ENCODE measurements at places on chromosomes 6 and 20. TPM values are rescaled to one million over a fixed set of nuclear protein-coding genes. Genes with fewer than 3 reads are reported as not detected.

The SLC22A16 gene
- not detected for total RNA-seq

The AARS2 gene
- 10.2 TPM for total RNA-seq

The VGLL2 gene
- total RNA-seq = not detected

GRCh38 chr6:25239498-25239897, 39.7 kb upstream of the CARMIL1 start:
- DNase-seq = no peak
- H3K27me3 ChIP-seq = no peaks in the 10 kb centered on the region
- H3K4me1 ChIP-seq = no peaks in the 10 kb centered on the region
- no peak overlapping the region for H3K4me3 ChIP-seq
- no peaks in the 10 kb centered on the region for H3K36me3 ChIP-seq
- no peak overlapping the region for H3K27ac ChIP-seq

- no peak for DNase-seq
- no peak overlapping the region for H3K4me3 ChIP-seq
- no peak overlapping the region for H3K27ac ChIP-seq
- no peaks in the 10 kb centered on the region for H3K4me1 ChIP-seq
Measured at GRCh38 chr6:47352194-47352920, 42.7 kb upstream of the TNFRSF21 start.

DNA sequence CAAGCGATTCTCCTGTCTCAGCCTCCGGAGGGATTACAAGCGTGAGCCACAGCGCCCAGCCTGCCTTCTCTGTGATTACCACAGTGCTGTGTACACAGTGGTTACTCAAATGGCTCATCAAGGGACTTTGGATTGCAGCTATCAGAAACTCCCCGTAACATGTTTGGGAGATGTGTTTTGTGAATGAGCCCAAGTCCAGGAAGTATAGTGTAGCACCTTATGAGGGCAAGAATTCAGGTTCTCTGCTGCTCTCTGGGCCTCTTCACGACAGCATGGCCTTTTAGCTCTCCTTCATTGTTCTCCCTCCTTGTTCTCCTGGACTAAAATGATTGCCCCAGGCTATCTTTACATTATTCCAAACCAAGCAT, 34.1 kb upstream of the RPL7L1 start:
- H3K27me3 ChIP-seq = no peaks in the 10 kb centered on the region
- H3K4me3 ChIP-seq = no peak overlapping the region
- H3K27ac ChIP-seq = no peak overlapping the region

GRCh38 chr20:376750-377149, 3.8 kb upstream of the TRIB3 start:
- no peaks in the 10 kb centered on the region for H3K27me3 ChIP-seq
- no peak overlapping the region for H3K27ac ChIP-seq
- H3K4me3 ChIP-seq = no peak overlapping the region
- peaks cover 27% of the 10 kb centered on the region for H3K4me1 ChIP-seq
- DNase-seq = no peak

- H3K36me3 ChIP-seq = no peaks in the 10 kb centered on the region
- no peak overlapping the region for H3K4me3 ChIP-seq
- peak; percentile 72 for DNase-seq
- no peaks in the 10 kb centered on the region for H3K27me3 ChIP-seq
- H3K27ac ChIP-seq = no peak overlapping the region
- no peaks in the 10 kb centered on the region for H3K4me1 ChIP-seq
Measured at GRCh38 chr6:41269166-41269565, 17.3 kb downstream of the TREM1 start.

DNA sequence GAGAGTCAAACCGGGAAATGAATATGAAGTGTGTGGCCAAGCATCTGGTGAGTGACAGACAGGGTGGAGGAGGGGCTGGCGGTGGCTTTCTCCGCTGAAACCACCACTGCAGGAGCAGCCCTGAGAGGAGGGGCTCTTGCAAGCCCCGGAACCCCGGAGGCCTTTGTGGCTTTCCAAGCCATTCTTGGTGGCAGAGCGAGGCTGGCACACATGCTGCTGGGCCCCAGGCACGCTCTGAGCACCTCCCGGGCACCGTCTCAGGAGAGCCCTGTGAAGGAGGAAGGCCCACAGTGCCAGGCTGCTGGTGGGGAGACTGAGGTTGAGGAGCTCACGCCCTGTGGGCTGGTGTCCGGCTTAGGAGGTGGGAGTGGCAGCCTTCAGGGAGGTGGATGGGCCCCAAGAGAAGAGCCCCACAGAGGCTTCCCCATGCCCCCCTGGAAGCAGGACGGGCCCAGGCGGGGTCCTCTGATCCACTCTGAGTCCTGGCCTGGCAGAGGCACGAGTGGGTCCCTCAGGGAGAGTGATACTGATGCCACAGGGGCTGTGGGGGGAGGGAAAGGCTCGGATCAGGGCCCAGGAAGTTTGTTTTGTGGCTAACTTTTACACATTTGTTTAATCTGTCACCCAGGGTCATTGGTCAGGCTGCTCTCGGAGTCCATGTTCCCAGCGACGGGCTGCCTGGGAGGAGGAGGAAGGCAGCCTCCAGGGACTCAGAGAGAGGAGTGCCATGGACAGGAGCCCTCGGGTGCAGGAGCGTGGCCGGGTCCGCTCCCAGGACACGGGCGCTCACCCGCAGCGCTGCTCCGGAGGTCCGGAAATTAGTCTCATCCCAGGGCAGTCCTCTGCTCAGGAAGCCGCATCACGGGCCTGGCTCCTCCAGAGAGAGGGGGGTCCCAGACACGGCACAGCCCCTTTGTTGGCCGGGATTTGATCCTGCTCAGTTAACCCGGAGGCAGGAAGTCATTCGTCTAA, 170.7 kb downstream of the ERMARD start:
- H3K4me1 ChIP-seq = no peaks in the 10 kb centered on the region
- no peaks in the 10 kb centered on the region for H3K27me3 ChIP-seq
- no peak for DNase-seq

GRCh38 chr6:154673919-154674318, 59.3 kb upstream of the SCAF8 start:
- no peak overlapping the region for H3K4me3 ChIP-seq
- no peaks in the 10 kb centered on the region for H3K27me3 ChIP-seq
- no peak overlapping the region for H3K27ac ChIP-seq
- no peaks in the 10 kb centered on the region for H3K36me3 ChIP-seq
- no peaks in the 10 kb centered on the region for H3K4me1 ChIP-seq

GRCh38 chr20:25491446-25492038, 84.1 kb downstream of the GINS1 start:
- H3K36me3 ChIP-seq = peaks cover 39% of the 10 kb centered on the region
- no peaks in the 10 kb centered on the region for H3K4me1 ChIP-seq

DNA sequence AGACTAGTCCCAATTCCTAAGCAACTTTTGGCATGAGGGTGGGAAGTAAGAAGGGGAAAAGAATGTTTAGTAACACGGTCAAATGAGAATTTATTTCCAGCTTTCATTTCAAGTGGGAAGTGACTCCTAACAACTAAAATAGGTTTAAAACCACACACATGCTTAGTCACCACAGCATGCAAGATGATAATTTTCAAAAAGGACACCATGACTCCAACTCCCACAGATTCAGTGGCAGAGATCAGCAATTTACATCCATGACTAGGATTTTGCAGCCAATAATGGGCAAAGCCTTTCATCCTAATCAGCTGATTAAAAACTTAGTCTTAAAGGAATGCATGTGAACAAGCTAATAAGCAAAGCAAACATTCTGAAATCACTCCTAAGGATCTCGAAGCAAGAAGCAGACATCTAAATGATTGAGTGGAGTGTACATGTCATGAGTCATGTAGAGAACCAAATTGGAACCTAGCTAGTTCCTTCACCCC, 48.1 kb upstream of the GCLC start:
- H3K36me3 ChIP-seq = no peaks in the 10 kb centered on the region
- no peak overlapping the region for H3K4me3 ChIP-seq
- no peak for DNase-seq
- H3K27me3 ChIP-seq = no peaks in the 10 kb centered on the region
- H3K4me1 ChIP-seq = no peaks in the 10 kb centered on the region

GRCh38 chr6:163414946-163415619, 565 bp downstream of the QKI start:
- no peaks in the 10 kb centered on the region for H3K27me3 ChIP-seq
- H3K4me1 ChIP-seq = peaks cover 25% of the 10 kb centered on the region
- no peaks in the 10 kb centered on the region for H3K36me3 ChIP-seq

DNA sequence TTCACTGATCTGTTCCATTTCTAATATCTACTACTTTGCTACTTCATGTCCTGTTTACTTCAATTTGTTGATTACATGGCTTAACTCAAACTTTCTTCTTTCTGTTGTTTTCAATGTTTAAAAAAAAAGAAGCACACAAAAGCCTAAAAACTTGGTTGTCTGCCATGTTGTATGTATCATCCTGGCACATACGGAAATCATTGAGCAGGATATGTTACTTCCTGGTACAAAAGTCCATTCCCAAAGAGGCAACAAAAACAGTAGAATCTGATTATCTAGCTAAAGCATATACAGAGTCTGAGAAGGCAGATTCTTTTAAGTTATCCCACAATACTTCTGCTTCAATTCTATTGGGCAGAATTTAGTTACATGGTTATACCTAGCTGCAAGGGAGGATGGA, 14.5 kb upstream of the COL12A1 start:
- H3K27ac ChIP-seq = no peak overlapping the region
- H3K4me3 ChIP-seq = no peak overlapping the region

DNA sequence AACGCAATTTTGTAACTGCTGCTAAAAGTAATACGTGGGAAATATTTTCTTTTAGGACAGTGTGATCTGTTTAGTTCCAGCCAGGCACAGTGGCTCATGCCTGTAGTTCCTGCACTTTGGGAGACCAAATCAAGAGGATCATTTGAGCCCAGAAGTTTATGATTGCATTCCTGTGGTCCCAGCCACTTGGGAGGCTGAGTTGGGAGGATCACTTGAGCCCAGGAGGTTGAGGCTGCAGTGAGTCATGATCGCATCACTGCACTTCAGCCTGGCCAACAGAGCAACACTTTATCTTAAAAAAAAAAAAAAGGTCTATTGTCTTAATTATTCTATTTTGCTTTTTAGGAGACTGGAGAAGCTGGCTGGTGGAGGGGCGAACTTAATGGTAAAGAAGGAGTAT, 101.5 kb downstream of the CD2AP start:
- no peaks in the 10 kb centered on the region for H3K4me1 ChIP-seq
- no peak overlapping the region for H3K27ac ChIP-seq
- H3K27me3 ChIP-seq = no peaks in the 10 kb centered on the region
- H3K36me3 ChIP-seq = peaks cover 43% of the 10 kb centered on the region

DNA sequence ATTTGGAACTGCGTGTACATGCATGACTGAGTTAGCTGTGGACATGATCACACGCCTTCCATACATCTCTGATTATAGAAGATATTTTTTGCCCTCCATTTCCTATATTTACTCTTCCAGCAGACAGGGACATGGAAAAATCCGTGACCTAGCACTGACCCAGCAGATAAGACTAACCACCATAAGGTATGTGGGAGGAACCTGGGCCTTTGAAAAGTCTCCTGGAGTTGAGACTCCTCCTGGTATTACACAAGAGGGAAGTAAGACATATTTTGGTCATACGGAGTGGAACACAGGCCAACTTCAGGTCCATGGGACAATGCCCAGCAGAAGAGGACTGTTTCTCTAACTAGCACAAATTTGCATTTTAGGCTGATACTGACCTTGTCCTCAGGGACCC, 13.7 kb upstream of the SIRPB1 start:
- DNase-seq = peak; percentile 37
- no peak overlapping the region for H3K4me3 ChIP-seq
- no peak overlapping the region for H3K27ac ChIP-seq
- H3K4me1 ChIP-seq = no peaks in the 10 kb centered on the region
- no peaks in the 10 kb centered on the region for H3K27me3 ChIP-seq

GRCh38 chr6:75012018-75012417, 193.8 kb downstream of the COL12A1 start:
- no peaks in the 10 kb centered on the region for H3K27me3 ChIP-seq
- DNase-seq = no peak
- H3K4me1 ChIP-seq = no peaks in the 10 kb centered on the region
- H3K4me3 ChIP-seq = no peak overlapping the region
- H3K27ac ChIP-seq = no peak overlapping the region
